ENCODE measurements at places on chromosomes 13 and 19.

GRCh38 chr19:15374796-15375440 lies 4.7 kb downstream of the AKAP8 start:
- DNase-seq = no peak

GRCh38 chr19:51824281-51825005 lies 29.5 kb downstream of the FPR3 start:
- DNase-seq = no peak

GRCh38 chr19:41013359-41013758 lies 22.3 kb downstream of the CYP2B6 start:
- DNase-seq = no peak

DNA sequence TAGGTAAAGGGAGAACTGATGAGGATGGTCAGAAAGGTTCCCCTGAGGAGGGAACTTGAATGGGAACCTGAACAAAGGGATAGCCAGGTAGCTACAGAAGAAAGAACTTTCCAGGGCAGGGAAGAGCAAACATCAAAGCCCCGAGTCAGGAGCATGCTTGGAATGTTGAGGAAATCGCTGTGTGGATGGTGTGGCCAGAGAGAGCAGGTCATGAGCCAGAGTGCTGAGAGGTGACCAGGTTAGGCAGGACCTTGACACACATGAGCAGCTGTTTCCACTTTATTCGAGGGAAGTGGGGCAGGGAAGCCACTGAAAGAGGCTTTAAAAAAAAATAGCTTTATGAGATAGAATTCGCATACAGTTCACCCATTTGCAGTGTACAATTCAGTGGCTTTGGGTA lies 4.4 kb downstream of the RAB8A start:
- no peak for DNase-seq

DNA sequence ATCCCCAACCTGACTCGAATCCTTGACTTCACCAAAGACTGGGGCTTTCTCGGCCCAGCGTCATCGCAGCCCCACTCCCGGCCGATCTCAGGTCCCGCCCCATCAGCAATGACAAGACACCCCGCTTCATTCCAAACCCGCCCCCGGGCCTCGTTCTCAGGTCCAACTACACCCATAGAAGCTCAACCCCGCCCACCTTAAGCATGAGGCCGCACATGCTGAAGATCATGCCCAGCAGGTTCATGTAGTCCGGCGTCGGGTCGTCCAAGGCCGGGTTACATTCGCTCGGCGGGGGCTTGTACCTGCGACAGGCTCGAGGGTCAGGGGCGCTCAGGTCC lies 2.3 kb downstream of the WDR83 start:
- peak; percentile 28 for DNase-seq

DNA sequence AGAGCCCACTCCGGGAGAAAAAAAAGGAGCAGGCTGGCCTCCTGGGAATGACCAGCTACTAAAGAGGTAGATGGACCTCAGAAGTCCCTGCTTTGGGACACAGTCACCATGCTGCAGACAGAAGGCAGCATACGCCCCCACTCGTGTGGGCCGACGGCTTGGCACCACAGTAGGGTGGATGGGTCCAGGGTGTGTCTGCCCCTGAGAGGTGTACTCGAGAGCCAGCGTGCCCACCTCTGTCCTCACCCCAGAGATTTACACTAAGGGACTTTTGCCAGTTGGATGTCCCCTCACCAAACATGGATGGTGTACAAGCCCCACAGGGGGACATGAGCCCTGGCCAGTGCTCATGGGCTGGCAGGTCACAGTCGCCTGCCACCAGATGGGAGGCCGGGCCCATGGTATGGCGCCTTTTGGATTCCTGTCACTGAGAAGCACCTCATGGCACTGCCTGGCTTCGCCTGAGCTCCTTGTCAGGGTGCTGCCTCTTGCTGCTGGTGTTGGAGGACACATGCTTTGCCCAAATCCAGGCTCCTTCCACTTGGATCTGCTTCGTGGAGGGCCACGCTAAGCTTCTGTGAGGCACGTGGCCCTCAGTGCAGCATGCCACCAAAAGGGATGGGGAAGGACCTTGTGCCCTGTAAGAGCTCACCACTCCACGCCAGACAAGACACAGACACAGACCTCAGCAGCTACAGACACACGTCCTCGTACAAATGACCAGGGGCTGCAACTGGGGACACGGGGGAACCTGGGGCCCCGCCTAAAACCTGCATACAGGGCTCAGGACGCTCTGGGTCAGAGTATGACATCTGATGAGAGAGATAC lies 13.3 kb upstream of the EPHX3 start:
- no peak for DNase-seq

GRCh38 chr13:33859691-33860303 lies 41.8 kb downstream of the RFC3 start:
- DNase-seq = no peak

DNA sequence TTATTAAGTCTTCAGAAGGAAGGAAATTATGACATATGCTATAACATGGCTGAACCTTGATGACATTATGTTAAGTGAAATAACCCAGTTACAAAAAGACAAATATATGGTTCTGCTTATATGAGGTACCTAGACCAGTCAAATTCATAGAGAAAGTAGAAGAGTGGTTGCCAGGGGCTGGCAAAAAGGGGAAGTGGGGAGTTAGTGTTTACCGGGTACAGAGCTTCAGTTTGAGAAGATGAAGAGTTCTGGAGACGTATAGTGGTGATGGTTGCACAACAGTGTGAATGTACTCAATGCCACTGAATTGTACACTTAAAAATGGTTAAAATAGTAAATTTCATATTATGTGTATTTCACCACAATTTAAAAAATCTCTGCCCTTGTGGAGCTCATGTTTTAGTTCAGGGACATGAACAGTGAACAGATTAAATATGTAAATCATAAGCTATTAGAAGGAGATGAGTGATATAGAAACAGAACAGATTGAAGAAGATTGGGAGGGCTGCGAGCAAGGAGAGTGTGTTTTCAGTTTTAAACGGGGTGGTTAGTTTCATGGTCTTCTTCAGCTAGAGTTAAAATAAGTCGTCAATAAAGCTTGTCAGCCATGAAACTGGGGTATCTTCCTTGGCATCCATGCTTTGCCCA lies 355.2 kb downstream of the KCNRG start:
- no peak for DNase-seq

- DNase-seq = no peak
These were observed 117.2 kb upstream of the ARGLU1 start for GRCh38 chr13:106685143-106685542.

- no peak for DNase-seq
These were observed 7.3 kb upstream of the TEKTIP1 start for GRCh38 chr19:3531716-3532115.

DNA sequence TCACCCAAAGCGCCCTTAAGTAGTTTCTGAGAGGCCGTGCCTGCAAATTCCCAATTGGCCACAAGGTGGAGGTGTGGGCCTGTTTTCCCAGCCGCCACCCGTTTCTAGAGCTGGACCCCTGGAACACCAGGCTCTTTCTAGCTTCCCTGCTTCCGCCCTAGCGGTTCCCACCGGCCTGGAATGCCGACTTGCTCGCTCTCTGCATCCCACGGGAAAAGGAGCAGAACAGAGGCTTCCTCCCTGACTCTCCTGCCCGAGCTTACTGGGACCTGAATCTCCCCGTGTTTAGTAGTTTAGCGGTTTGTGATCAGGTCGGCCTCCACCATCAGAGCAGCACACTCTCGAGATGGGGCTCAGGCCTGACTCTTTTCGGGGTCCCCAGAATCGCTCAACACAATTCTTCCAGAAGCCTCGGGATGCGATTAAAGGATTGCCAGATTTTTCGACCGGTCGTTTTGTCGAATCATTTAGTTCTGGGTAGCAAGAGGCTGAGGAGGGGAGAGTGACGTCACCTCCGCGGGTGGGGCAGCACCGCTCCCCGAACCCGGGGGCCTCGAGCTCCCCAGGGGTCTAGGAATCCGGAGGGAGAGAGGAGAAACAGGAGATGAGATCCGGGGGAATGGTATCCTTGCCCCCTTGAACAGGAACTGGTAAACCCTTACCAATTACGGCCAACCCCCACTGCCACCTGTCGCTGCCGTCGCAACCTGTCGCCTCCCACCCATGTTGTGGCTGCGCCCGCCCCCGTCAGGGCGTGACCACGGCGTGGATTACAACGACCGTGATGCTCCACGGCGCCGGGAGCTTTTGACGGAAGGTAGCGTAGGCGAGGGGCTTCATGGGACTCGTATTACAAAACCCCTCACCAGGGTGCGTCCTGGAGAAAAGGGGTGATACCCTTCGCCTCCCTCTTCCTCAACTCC lies 8.0 kb downstream of the NAPSA start:
- DNase-seq = peak; percentile 74

- DNase-seq = no peak
These were observed 175.9 kb upstream of the TRPC4 start for GRCh38 chr13:38045278-38046048.

DNA sequence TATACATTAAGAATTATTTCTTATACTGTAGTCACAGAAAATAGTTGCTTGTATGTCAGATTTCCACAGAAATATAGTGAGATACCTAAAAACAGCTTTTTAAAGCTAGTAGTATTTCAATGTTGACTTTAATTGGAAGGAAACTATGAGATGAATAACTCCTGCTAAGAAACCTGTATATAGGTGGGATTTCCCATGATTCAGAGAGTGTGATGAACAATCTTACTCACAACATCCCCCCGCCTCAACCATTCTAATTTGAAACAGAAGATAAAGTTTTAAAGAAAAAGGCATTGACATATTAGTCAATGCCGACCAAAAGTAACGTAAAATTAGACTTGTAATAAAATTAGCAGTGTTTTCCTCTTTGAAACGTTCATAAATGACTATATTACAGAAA lies 1.4 kb upstream of the MIR17HG start:
- no peak for DNase-seq

- DNase-seq = no peak
These were observed 31.9 kb upstream of the USPL1 start for GRCh38 chr13:30585748-30586262.

GRCh38 chr19:43779820-43780219 lies 953 bp downstream of the KCNN4 start:
- DNase-seq = no peak

DNA sequence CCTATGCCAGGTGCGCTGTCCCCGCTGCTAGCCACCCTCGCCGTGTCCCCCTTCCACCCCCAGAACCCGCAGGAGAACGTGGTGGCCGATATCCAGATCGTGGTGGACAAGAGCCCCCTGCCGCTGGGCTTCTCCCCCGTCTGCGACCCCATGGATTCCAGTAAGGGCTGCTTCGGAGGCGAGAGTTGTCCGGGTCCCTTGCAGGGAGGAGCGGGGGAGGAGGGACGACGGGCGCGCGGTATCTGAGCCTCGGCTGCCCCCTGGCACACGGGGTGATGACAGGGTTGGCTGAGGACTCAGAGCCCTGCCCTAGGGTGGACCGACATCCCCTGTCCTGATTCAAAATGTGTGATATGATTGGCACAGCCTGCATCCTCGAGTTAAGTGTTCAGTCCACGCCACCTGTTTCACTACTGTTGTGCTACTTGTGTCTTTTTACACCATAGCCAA lies 653 bp downstream of the MVB12A start:
- no peak for DNase-seq

DNA sequence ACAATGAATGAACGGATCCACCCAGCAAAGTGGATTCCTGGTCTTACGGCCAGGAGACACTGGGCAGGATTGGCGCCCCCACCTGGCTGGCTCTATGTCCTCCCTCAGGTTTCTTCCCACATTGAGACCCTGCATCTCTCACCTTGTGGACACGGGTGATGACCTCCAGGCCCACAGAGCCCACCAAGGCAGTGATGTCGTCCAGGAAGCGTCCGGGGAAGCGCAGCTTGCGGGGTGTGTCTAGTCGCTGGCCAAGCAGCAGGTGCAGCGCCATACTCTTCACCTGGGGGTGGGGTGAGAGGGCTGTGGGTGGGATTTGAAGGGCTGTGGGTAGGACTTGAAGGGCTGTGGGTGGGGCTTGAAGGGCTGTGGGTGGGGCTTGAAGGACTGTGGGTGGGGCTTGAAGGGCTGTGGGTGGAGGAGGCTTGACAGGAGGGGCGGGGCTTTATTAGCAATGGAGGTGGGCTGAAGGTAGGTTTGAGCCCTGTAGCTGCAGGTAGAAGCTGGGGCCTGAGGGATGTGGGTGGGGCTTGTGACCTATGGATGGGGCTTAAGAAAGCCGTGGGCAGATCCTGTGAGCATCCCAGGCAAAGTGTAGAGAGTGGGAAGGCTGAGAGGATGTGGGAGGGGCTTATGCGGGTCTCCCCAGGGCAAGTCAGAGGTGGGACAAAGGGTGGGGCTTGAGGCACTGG lies 12.1 kb upstream of the ANGPTL8 start:
- DNase-seq = no peak

DNA sequence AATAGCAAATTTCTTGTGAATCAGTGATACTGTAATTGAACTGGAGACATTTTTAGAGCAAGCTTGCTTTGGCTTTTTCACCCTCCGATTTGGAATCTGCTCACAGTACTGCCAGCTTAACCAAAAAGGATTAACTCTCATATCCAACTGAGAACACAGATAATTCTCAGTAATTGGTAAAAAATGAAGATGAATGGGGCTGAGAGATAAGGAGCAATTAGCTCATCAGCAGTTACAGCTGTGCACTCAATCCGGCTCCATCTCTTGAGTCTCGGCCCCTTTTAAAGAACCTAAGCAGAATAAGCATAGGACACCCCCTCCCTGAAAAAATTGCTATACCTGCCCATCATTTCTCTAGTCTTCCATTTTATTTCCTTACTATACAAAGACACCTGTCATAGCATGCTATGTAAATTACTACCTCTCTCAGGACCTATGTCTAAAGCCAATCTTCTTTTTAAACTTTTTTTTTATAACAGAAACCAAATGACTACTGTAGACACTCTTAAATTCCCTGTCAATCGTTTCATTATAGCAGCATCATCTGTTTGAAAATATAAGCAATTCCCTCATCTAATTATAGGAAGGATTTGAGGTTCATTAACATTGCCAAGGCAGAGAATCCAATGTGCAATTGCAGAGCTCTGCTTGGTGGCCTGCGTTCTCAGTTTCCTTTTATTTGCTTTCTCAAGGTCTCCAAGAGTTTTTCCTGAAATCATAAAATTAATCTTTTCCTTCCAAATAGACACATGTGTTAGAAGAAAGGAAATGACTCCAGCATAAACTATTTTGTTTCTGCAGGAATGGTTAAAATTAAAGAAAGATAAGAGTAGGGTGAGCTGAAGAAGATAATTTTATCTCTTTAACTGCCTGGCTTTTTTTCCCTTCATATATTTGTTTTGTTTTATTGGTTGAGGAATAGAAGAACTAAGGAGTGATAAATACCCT lies 242.1 kb downstream of the DACH1 start:
- no peak for DNase-seq

All from stimulated activated CD8-positive, alpha-beta memory T cell treated with anti-CD3 and anti-CD28 coated beads, Interleukin-7, amount 100 ng/mL, for 48 hours (primary cell).